ENCODE measurements at places on chromosomes 12 and 14.

DNA sequence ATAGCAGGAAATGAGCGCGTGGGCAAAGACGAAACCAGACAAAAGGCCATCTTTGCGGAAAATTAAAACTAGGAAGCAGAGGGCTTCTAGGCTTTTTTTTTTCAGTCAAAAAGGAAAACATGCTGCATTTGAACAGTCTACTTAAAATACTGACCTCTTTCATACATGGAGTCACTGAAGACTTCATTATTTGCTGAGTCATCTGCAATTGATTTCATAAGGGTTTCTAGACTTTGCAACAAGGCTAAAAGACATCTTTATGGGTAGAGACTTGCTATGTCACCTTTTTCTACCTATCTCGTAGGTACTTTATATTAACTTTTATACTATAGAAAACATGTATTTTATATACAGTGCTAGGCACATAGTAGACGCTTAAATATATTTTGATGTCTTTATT lies 238.4 kb downstream of the TMEM132D start:
- peak; percentile 31 for DNase-seq

DNA sequence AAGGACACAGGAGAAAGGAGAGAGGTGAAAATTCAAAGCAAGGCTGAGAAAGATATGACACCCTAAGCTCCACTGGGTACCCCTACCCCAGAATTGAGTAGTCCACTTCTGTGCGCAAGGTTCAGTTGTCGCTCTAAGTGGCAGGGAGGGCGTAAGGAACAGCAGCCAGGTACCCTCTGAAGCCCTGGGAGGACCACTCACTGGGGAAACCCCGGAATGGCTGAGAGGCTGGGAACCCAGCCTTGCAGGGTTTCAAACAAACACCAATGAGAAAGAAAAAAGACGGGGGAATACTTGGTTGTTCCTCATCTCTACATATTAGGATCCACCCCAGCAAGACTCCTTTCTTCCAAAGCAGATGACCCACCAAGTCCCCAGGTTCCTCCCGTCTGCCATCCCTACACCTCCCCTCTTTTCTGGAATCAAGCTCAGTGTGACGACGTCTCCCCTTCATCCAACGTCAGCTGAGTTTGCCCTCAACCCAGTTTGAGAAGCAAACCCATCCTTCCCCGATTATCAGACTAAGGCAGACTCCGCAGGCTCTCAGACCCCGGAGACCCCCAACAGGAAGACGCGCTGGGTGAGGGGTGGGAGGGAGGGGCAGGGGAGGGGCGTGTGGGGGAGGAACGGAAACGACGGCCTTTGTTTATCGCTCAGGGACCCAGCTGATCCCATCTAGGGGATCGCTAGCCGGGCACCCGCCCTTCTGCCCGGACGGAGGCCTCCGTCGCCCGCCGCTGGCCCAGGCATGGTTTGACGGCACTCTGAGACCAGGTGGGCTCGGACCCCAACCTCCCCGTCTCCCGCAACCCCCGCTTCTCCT lies 795 bp downstream of the LMBR1L start:
- DNase-seq = no peak

GRCh38 chr14:79090641-79091180 lies 920.5 kb downstream of the NRXN3 start:
- no peak for DNase-seq

GRCh38 chr14:91649930-91650329 lies 82.0 kb downstream of the CATSPERB start:
- DNase-seq = peak; percentile 77

DNA sequence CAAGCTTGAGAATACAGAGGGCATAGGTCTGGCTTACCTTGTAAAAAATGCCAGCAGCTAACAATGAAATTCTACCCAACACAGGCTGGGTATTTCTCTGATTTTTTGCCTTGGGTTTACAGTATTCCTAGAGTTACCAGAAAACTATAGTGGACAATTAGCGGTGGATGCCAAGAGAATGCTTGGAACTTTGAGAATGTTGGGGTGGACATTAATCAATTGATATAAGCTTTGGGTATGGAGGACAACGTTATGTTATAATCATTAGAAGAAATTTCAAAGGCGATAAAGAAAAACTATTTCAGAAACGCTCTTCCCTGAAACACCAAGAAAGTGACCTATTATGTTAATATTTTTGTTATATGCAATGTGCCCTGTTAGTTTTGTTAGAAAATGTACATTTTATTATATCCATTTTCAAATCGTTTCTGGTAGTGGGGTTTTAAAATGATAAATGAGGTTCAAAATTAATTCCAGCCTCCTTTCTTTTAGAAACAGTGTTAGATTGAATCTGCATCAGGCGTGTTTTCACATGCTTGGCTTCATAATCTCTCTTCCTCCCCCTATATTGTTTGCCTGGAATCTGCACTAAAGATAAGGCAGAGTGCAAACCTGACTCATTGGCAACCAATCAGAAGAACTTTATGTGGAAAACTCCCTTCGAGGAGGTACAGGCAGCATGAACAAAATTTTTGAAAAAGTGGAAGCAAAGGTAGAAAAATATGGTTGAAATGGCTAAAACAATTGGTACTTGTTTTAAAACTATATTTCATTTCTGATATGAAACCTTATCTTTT lies 1.4 kb upstream of the PTPRQ start:
- DNase-seq = peak; percentile 78

DNA sequence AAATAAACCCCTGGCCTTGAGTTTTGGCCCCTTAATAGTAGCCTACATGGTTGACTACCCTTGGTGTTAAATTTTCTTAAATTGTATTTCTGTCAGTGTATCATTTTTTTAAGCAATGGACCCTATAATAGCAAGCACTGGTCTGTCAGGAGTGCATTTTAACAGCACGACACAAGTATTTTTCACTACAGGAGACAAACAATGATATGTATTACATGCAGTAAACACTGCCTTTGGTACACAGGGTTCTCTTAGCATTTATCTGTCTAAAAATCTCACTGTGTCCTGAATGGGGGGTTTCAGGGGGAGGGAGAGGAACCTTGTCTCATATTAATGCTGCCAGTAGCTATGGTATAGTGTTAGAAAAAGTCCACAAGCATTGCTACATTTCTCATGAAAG lies 18.4 kb downstream of the LMO3 start:
- DNase-seq = no peak

DNA sequence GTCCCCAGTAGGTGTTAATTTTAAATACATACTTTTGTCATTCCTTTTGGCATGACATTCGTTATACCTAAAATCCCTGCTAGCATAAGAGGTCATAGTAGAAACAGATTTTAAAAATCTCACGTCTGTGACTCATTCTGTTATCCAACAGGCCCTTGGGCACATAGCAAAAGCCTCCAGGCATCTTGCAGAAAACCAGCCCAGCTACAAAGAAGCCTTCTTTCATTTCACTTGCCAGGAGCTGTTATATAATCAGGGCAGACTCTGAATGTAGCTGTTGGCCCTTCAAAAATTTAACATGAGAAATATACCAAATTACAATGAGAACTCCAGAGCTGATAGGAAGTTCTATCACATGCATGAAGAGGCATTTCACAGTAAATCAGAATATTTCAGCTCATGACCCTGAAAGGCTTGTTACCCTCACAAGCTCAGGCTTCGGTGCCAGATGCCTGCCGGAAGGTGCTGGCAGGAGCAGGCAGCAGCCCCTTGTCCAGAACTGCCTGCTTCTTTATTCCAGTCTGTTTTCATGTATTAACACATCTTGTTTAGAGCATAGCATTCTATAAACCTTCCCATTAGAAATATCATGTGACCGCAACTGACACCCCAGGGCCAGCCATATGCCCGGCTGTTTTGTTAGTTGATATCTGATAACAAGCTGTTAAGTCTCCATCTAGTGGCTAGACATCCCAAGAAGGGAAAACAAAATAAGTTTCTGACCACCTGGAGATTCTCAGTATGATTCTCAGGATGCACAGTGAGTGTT lies 17.8 kb downstream of the E2F7 start:
- peak; percentile 44 for DNase-seq

DNA sequence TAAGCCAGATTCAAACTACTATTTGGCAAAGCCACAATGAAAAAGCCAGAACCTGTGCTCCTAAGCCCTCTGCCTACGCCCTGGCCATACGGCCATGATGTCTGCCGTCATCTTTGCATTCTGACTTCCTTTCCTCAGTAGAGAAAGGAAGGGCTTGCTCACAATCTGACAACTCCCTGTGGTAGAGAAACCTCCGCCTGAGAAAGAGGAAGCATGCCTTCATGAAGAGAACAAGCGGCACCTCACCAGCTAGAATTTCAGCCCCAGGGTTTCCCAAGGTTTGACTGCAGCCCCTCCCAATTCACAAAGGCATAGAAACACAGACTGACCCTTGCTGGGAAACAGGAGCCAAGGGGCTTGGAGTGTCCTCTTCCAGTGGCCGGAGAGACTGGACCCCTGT lies 25.7 kb downstream of the TEP1 start:
- no peak for DNase-seq

- DNase-seq = peak; percentile 45
Measured at GRCh38 chr12:59973515-59973914, 377.7 kb downstream of the SLC16A7 start.

DNA sequence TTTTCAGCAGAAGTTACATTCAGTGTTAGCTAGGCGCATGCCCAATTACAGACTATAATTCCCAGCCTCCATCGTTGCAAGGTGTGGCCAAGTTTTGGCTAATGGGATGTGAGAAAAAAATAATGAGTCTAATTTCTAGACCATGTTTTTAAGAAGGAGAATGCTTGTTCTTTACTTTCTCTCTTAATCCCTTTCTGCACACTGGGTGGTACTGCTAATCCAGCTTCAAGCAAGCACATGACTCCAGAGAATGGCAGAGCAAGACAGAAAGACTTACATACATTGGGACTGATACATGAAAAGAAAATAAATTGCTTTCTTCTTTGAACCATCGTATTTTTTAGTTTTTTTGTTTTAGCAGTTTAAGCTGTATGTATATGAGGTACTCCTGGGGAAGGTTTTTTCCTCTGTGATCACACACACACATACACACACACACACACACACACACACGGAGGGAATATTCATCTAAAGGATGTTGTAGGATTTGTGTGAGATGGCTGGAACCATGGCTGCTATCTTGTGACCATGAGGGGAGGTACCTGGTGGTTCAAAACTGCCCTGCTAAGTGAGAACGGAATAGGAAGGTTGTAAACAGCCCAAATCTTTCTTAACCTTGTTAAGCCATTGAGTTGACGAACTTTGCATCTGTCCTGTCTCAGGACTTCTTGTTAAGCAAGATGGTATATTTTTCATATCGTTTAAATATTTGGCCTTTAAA lies 34.3 kb upstream of the LTA4H start:
- DNase-seq = no peak

All from choroid plexus epithelial cell (primary cell).